ENCODE measurements at places on chromosomes 6 and 20. TPM values are rescaled to one million over a fixed set of nuclear protein-coding genes. Genes with fewer than 3 reads are reported as not detected.

Gene PNISR
- total RNA-seq, result 105 TPM

DNA sequence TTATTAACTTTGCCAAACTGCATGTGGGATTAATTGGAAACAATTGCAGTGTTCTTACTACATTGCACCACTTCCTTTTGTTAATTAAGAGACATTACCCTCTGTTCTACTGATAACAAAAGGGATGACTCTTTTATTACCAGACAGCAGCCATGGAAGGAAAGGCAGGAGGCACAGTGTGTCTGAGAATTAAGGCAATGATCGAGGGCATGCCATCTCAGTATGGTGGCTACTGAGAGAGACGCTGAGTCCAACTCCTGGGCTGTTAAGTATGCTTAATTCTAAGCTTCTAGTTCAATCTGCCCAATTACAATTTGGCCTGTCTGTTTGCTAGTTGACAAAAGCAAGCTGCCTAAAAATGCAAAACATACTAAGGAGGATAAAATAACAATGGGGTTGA is 227.4 kb downstream of the PHACTR1 start:
- no peak overlapping the region for H3K27ac ChIP-seq
- H3K4me3 ChIP-seq, result no peak overlapping the region
- no peaks in the 10 kb centered on the region for H3K27me3 ChIP-seq
- DNase-seq, result no peak
- no peaks in the 10 kb centered on the region for H3K36me3 ChIP-seq
- H3K4me1 ChIP-seq, result no peaks in the 10 kb centered on the region

Gene COL19A1
- total RNA-seq, result not detected

DNA sequence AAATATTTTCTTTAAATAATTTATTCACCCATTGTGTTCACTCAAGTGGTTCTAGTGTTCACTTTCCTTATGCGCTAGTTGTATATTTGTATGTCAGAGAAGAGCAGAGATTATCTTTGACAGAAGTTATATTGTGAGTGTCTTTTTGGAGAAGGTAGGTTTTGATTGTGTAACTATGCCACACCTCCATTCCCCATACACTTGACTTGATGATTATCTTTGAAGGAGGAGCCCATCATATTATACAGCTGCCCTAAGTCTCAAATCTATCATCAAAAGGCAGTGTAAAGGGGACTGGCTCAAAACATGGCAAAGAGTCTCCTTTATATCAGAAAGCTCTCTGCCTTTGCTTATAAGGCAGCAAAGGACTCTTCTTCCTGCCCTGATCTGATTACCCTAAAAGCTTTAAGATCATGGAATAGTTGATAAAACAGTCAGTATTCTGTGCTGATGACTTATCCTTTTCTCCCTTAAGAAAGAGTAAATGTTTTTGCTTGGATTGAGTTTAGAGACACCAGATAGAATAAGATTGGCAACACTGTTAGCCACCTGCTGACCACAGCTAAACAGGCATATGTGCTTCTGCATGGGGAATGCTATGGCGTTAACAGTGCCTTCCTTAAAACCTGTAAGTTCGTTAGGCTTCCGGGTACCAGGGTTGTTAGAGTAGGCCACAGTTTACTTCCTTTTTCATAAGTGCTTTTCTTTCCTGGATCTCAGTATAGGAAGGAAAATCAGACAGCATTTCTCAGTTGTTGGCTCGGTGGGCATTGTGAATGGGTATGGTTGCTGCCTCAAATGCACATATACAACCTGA is 22.6 kb downstream of the TOP1 start:
- H3K36me3 ChIP-seq, result peaks cover 20% of the 10 kb centered on the region
- no peak overlapping the region for H3K4me3 ChIP-seq
- peaks cover 12% of the 10 kb centered on the region for H3K4me1 ChIP-seq
- H3K27ac ChIP-seq, result peak overlapping the region; percentile 82
- DNase-seq, result peak; percentile 25

- peaks cover 58% of the 10 kb centered on the region for H3K4me1 ChIP-seq
- no peaks in the 10 kb centered on the region for H3K27me3 ChIP-seq
- no peak overlapping the region for H3K4me3 ChIP-seq
- H3K36me3 ChIP-seq, result peaks cover 12% of the 10 kb centered on the region
Observed at GRCh38 chr20:51529081-51529681, 13.3 kb downstream of the NFATC2 start.

Gene HTR1B
- not detected for total RNA-seq

Gene PLAGL2
- total RNA-seq, result 20.1 TPM

Gene DYNLT2
- total RNA-seq, result 3.7 TPM

- H3K4me1 ChIP-seq, result no peaks in the 10 kb centered on the region
- H3K36me3 ChIP-seq, result no peaks in the 10 kb centered on the region
- H3K27me3 ChIP-seq, result no peaks in the 10 kb centered on the region
- no peak for DNase-seq
- H3K4me3 ChIP-seq, result no peak overlapping the region
Observed at GRCh38 chr6:105794239-105794638, 291.9 kb upstream of the PRDM1 start.

DNA sequence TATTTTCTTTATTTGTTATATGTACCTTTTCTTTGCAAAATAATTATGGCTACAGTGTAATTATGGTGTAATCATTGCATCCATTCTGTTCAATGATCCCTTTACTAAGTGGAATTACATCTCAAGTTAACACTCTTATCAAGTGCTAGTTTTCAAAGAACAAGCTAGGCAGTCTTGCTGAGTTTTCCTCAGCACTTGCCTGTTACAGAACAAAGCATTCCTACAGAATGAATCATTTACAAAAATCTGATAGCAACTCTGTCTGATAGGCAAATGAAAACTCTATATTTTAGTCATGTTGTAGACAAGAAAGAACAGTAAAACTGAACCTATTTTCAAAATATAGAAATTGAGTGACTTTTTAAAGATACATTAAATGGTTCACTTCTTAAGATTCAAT is 109.8 kb upstream of the POU3F2 start:
- no peaks in the 10 kb centered on the region for H3K36me3 ChIP-seq
- no peak overlapping the region for H3K4me3 ChIP-seq
- DNase-seq, result no peak
- H3K27ac ChIP-seq, result no peak overlapping the region

- no peaks in the 10 kb centered on the region for H3K27me3 ChIP-seq
- no peak overlapping the region for H3K27ac ChIP-seq
- no peaks in the 10 kb centered on the region for H3K4me1 ChIP-seq
- no peak for DNase-seq
- H3K36me3 ChIP-seq, result no peaks in the 10 kb centered on the region
Observed at GRCh38 chr6:126795161-126795560, 323.3 kb upstream of the RSPO3 start.

Gene MAS1
- not detected for total RNA-seq

- H3K4me1 ChIP-seq, result no peaks in the 10 kb centered on the region
- H3K27me3 ChIP-seq, result peaks cover 43% of the 10 kb centered on the region
- no peak for DNase-seq
Observed at GRCh38 chr20:50967586-50967985, 9.0 kb downstream of the MOCS3 start.

Gene PRSS35
- not detected for total RNA-seq

DNA sequence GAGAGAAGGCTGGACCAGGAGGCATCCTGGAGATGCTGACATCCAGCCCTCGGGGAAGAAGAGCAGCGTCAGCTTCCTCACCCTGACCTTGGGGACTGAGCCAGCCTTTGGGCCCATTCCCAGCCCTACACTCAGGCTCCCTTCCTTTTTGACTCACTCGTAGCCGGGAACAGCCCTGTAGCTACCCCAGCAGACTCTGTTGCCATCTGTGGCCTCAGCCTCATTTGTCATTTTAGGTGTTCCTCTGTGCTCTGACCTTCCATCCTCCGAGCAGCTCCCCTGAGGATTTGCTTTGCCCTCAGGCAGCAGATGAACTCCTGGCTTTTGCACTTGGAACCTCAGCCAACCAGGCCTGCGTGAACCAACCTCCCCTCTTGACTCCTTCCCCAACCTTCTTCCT is 67.5 kb downstream of the ELOVL2 start:
- H3K4me1 ChIP-seq, result no peaks in the 10 kb centered on the region
- DNase-seq, result no peak
- H3K4me3 ChIP-seq, result no peak overlapping the region

- peaks cover 31% of the 10 kb centered on the region for H3K4me1 ChIP-seq
- no peak overlapping the region for H3K4me3 ChIP-seq
- no peak overlapping the region for H3K27ac ChIP-seq
- H3K36me3 ChIP-seq, result no peaks in the 10 kb centered on the region
- no peak for DNase-seq
- H3K27me3 ChIP-seq, result no peaks in the 10 kb centered on the region
Observed at GRCh38 chr20:35173576-35174192, 1.8 kb downstream of the PROCR start.

Gene NCR2
- not detected for total RNA-seq

DNA sequence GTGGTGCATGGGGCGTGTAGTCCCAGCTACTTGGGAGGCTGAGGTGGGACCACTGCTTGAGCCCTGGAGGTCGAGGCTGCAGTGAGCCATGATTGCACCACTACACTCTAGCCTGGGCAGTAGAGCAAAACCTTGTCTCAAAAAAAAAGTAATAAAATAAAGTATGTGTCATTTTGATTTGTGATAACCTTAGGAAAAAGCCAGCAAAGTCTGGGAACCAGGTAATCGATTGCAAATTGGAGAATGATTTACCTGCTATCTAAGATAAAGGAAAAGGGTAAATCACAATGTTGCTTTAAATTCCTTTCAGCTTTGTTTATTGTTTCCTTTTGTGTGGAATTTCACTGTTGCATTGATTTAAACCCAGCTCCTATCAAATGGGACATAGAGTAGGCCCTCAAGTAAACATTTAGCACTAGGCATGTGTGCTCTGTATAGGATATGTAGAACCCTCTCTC is 59.0 kb downstream of the SGK1 start:
- no peaks in the 10 kb centered on the region for H3K27me3 ChIP-seq
- no peak overlapping the region for H3K4me3 ChIP-seq
- no peak for DNase-seq
- H3K4me1 ChIP-seq, result peaks cover under 1% of the 10 kb centered on the region

GRCh38 chr6:118350881-118351430 is 197.1 kb upstream of the PLN start:
- H3K27me3 ChIP-seq, result no peaks in the 10 kb centered on the region
- no peak overlapping the region for H3K27ac ChIP-seq

GRCh38 chr20:47785854-47786764 is 828 bp upstream of the SULF2 start:
- H3K36me3 ChIP-seq, result no peaks in the 10 kb centered on the region
- H3K27ac ChIP-seq, result no peak overlapping the region
- no peak overlapping the region for H3K4me3 ChIP-seq
- H3K27me3 ChIP-seq, result peaks cover 53% of the 10 kb centered on the region
- DNase-seq, result peak; percentile 46
- H3K4me1 ChIP-seq, result peaks cover 7% of the 10 kb centered on the region

Gene BFSP1
- total RNA-seq, result 0.40 TPM

GRCh38 chr6:120147071-120147871 is 797.7 kb upstream of the MAN1A1 start:
- no peaks in the 10 kb centered on the region for H3K4me1 ChIP-seq
- H3K27me3 ChIP-seq, result no peaks in the 10 kb centered on the region
- no peak overlapping the region for H3K4me3 ChIP-seq
- no peak for DNase-seq

GRCh38 chr6:26388441-26388840 is 5.5 kb downstream of the BTN2A2 start:
- DNase-seq, result no peak
- peaks cover 23% of the 10 kb centered on the region for H3K4me1 ChIP-seq
- H3K27ac ChIP-seq, result no peak overlapping the region
- 0 out of 3 replicates have a peak, but pooled peaks cover 2% of the 10 kb centered on the region for H3K36me3 ChIP-seq
- H3K27me3 ChIP-seq, result no peaks in the 10 kb centered on the region
- no peak overlapping the region for H3K4me3 ChIP-seq

- H3K4me1 ChIP-seq, result peaks cover 22% of the 10 kb centered on the region
- peak overlapping the region; percentile 51 for H3K27ac ChIP-seq
- H3K36me3 ChIP-seq, result 0 out of 3 replicates have a peak, but pooled peaks cover 2% of the 10 kb centered on the region
- DNase-seq, result peak; percentile 46
Observed at GRCh38 chr20:48621376-48622078, 206.3 kb downstream of the PREX1 start.

Gene MCHR2
- total RNA-seq, result not detected

DNA sequence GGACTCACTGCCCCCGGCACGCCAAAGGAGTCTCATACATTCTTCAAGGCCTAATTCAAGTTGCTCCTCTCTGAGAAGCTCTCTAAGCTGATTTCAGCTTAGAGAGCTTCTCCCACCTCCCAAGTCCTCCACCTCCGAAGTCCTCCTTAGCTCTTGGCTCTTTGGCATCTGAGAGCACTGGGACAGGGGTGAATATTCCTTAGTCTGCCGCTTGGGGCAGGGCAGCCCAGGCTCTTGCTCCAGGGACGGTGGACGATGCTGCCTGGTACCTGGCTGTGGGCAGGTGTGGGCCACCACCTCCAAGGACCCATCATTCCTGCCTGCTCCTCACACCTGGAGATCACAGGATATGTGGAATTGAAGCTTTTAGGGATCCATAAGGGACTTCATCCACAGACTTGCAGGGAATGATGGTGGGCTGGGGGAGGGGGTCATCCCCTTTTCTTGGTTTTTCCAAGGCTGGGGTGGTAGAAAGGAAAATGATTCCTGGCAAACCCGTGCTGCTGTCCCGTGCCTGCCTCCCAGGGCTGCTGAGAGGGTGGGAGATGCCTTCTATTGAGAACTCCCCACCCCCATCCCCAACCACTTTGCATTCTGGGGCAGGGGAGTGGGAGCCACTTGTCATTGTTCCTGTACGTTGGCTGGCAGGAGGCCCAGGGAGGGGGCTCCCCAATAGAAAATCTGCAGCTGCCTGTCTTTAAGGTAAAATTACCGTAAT is 57.4 kb downstream of the ARHGAP40 start:
- H3K36me3 ChIP-seq, result no peaks in the 10 kb centered on the region
- peaks cover 40% of the 10 kb centered on the region for H3K27me3 ChIP-seq
- H3K4me3 ChIP-seq, result no peak overlapping the region
- no peaks in the 10 kb centered on the region for H3K4me1 ChIP-seq

Gene KPNA5
- 7.5 TPM for total RNA-seq

- no peaks in the 10 kb centered on the region for H3K4me1 ChIP-seq
- DNase-seq, result no peak
- 0 out of 3 replicates have a peak, but pooled peaks cover 1% of the 10 kb centered on the region for H3K36me3 ChIP-seq
Observed at GRCh38 chr6:28597217-28597835, 71.6 kb downstream of the GPX5 start.

- no peak overlapping the region for H3K4me3 ChIP-seq
- no peak for DNase-seq
- no peaks in the 10 kb centered on the region for H3K4me1 ChIP-seq
- no peaks in the 10 kb centered on the region for H3K36me3 ChIP-seq
- H3K27me3 ChIP-seq, result no peaks in the 10 kb centered on the region
- no peak overlapping the region for H3K27ac ChIP-seq
Observed at GRCh38 chr6:91442342-91442741, 855.5 kb upstream of the MAP3K7 start.

Gene GSTA4
- total RNA-seq, result 0.89 TPM

Gene GTSF1L
- not detected for total RNA-seq

DNA sequence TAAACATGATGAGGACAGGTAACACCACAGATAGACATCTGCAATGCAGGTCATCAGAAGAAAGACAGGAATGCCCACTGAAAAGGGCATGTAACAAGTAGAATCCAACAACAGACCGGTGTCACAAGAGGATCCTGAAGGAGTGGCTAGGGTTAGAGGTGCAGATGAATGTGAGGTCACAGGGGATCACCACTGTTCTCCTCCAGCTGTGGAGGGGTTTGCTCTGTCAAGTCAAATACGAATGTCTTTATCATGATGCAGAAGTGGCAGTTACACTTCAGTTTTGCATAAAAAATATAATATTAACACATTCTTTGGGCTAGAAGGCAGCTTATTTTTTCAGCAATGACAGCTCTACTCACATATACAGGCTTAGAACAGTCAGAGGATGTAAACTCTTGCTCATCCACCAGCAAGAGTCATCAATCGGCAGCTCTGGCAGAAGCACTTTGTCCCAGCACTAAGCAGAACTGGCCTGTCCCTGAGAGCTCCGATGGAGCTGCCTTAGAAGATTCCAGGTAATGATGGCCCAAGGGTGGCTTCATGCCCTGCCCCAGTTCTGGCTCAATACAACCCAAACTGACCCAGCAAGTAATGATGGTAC is 130.4 kb upstream of the TRAF3IP2 start:
- no peaks in the 10 kb centered on the region for H3K4me1 ChIP-seq
- H3K27me3 ChIP-seq, result peaks cover 32% of the 10 kb centered on the region
- DNase-seq, result no peak
- no peaks in the 10 kb centered on the region for H3K36me3 ChIP-seq

Data from K562 (cell line).